Immature natural killer cell (primary cell): ENCODE measurements at places on chromosomes 4 and X. TPM values are rescaled to one million over a fixed set of nuclear protein-coding genes. Genes with fewer than 3 reads are reported as not detected.
A peak's percentile ranks its signal among the peaks of the same experiment; 100 is the strongest.

RAB33A gene
- polyA plus RNA-seq = 20.9 TPM

SMIM43 gene
- not detected for polyA plus RNA-seq

NPY2R gene
- polyA plus RNA-seq = not detected

APLN gene
- not detected for polyA plus RNA-seq

SRPX gene
- polyA plus RNA-seq = not detected

TSPAN7 gene
- 0.61 TPM for polyA plus RNA-seq

DNA sequence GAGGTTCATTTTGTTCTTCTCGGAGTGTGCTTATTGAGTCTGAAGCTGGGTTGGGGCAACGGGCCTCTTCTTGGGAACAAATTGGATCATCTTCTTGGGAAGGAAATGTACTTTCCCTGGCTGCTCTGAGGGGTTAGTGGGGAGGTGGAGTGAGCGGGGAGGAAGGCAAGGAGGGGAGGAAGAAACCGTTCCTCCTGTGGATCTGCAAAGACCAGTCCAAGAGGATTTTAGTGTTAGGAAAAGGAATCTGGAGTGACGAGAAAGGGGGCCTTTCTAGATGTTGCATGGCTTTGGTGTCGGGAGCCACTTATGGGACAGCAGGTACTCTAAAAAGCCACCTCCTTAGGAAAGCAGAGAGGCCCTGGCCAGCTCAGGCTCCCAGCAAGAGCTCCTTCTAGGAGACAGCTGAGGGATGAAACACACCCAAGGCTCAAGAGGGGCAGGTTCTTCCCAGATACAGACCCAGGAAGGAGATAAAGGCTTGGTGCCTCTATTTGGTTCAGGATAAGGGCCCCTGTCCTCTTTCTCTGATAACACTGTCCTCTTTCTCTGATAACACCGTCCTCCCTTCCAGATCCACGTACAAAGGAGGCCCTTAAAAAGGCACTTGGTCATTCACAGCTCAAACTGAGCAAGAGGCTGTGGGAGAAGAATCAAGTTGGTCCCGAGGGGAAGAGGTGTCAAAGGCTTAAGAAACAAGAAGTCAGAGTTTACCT is 451 bp downstream of the SOD3 start:
- no peaks in the 10 kb centered on the region for H3K36me3 ChIP-seq
- peaks cover 12% of the 10 kb centered on the region for H3K27me3 ChIP-seq
- peaks cover 2% of the 10 kb centered on the region for H3K4me1 ChIP-seq
- H3K4me3 ChIP-seq = no peak overlapping the region
- DNase-seq = no peak
- no peak overlapping the region for H3K27ac ChIP-seq

DNA sequence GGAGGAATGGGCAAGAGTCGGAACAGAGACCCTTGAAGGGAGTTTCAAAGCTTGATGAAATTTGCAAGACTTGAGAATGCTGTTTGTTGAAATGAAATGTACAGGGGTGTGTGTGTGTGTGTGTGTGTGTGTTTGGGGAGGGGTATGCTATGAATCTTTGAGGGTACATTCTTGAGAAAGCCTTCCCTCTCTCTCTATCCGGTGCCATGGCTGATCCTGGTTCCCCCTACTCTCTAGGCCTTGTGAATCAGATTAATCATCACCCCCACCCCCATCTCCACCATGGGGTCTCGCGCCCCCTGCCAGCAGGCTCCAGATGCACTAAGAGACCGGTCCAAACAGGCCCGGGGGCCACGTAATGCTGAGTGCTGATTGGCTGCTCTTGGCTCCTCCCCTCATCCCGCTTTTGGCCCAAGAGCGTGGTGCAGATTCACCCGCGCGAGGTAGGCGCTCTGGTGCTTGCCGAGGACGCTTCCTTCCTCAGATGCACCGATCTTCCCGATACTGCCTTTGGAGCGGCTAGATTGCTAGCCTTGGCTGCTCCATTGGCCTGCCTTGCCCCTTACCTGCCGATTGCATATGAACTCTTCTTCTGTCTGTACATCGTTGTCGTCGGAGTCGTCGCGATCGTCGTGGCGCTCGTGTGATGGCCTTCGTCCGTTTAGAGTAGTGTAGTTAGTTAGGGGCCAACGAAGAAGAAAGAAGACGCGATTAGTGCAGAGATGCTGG is at the start of gene HTR2C:
HTR2C (plus strand) TSS at position 441 of the 729 bp plus-strand sequence. CDS start 142,851 bp downstream, outside the sequence.
- peaks cover 4% of the 10 kb centered on the region for H3K27me3 ChIP-seq
- no peak within 1 kb of the TSS for H3K27ac ChIP-seq
- no peaks in the 10 kb centered on the region for H3K36me3 ChIP-seq
- H3K4me3 ChIP-seq = no peak within 1 kb of the TSS
- no peak for DNase-seq
- H3K4me1 ChIP-seq = no peaks in the 10 kb centered on the region

- H3K27me3 ChIP-seq = peaks cover 2% of the 10 kb centered on the region
- DNase-seq = no peak
- no peaks in the 10 kb centered on the region for H3K4me1 ChIP-seq
- H3K4me3 ChIP-seq = no peak overlapping the region
- H3K27ac ChIP-seq = no peak overlapping the region
- H3K36me3 ChIP-seq = no peaks in the 10 kb centered on the region
Measured at GRCh38 chrX:30488092-30488491, 89.5 kb downstream of the TASL start.

DNA sequence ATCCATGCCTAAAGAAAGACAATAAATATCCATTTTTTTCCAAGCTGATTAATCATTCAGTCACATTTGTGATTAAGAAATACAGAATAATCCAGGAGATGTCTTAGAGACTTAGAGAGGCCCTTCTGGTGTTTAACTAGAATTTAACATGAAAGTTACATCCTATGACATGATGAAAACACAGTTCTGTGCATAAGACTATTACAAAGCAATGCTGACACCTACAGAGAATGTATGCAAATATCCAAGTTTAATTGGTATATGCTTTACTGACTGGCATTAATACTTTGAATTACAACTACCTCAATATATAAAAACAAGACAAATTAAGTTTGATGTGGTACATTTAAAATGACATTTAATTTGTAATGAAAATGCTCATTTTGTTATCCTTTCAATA is 17.8 kb upstream of the TLL1 start:
- no peaks in the 10 kb centered on the region for H3K4me1 ChIP-seq
- peaks cover 6% of the 10 kb centered on the region for H3K27me3 ChIP-seq
- no peak overlapping the region for H3K27ac ChIP-seq
- DNase-seq = no peak
- H3K36me3 ChIP-seq = no peaks in the 10 kb centered on the region

DNA sequence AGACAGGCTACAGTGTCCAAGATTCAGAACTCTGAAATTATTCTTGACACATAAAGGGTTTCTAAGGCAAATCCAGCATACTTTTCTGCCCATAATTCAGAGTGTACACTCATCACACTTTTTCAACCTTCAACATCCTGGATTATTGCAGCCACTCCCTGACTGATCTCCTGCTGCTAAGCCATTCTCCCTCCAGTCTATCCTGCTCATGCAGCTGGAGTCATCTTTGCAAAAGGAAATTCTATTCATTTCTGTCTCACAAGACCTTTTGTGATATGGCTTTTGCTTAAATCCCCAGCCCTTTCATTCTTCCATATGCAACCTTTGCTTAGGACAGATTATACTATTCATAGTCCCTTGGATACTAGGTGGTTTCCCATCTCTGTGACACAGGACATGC is 236.1 kb upstream of the LDB2 start:
- no peaks in the 10 kb centered on the region for H3K36me3 ChIP-seq
- H3K27me3 ChIP-seq = no peaks in the 10 kb centered on the region
- no peak overlapping the region for H3K27ac ChIP-seq

- H3K27me3 ChIP-seq = no peaks in the 10 kb centered on the region
- no peak overlapping the region for H3K4me3 ChIP-seq
- DNase-seq = no peak
- no peaks in the 10 kb centered on the region for H3K36me3 ChIP-seq
Measured at GRCh38 chr4:108831291-108831690, 68.4 kb upstream of the ETNPPL start.

DNA sequence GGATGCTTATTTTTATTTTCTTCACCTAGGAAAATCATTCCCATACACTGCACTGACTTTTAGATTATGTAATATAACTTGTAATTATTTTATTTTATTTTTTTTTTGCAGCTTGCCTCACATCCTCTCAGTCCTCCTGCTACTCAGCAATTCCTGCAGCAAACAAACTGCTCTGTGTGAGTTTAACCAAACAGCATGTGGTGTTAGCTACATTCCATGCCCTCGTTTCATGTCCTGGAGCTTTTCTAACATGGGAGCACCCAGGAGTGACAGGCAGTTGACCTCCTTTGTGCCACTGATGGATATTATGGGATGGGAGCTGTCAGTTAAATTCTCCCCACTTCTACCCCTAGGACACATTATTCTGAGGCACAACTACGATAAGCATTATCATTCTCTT is 24.8 kb downstream of the CXCL1 start:
- DNase-seq = no peak
- H3K4me1 ChIP-seq = no peaks in the 10 kb centered on the region
- no peak overlapping the region for H3K4me3 ChIP-seq

GRCh38 chr4:164997941-164998340 is 20.5 kb upstream of the TRIM61 start:
- H3K4me3 ChIP-seq = no peak overlapping the region
- H3K27ac ChIP-seq = no peak overlapping the region
- no peaks in the 10 kb centered on the region for H3K4me1 ChIP-seq

DNA sequence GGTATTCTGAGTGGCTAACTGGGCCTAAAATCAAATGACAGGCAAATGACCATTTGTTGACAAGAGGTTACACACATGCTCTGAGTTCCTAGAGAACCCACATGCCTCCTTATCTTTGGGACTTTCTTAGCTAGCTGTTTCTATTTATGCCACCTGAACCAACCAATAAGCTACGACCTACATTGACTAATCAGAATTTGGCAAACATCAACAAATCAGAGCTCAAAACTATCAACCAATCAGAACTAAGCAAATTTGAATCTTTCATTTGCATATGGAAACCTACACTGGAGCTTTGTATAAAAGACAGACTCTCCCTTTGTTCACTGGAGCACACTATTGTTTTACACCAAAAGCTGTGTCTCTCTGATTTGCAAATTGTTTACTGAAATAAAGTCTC is 192.0 kb downstream of the CXXC4 start:
- DNase-seq = no peak
- H3K27ac ChIP-seq = no peak overlapping the region
- H3K4me3 ChIP-seq = no peak overlapping the region
- no peaks in the 10 kb centered on the region for H3K27me3 ChIP-seq

- H3K27me3 ChIP-seq = peaks cover 3% of the 10 kb centered on the region
- H3K36me3 ChIP-seq = no peaks in the 10 kb centered on the region
- H3K4me1 ChIP-seq = no peaks in the 10 kb centered on the region
- no peak for DNase-seq
- H3K27ac ChIP-seq = no peak overlapping the region
- no peak overlapping the region for H3K4me3 ChIP-seq
Measured at GRCh38 chrX:65017451-65017850, 41.2 kb upstream of the ZC4H2 start.

DNA sequence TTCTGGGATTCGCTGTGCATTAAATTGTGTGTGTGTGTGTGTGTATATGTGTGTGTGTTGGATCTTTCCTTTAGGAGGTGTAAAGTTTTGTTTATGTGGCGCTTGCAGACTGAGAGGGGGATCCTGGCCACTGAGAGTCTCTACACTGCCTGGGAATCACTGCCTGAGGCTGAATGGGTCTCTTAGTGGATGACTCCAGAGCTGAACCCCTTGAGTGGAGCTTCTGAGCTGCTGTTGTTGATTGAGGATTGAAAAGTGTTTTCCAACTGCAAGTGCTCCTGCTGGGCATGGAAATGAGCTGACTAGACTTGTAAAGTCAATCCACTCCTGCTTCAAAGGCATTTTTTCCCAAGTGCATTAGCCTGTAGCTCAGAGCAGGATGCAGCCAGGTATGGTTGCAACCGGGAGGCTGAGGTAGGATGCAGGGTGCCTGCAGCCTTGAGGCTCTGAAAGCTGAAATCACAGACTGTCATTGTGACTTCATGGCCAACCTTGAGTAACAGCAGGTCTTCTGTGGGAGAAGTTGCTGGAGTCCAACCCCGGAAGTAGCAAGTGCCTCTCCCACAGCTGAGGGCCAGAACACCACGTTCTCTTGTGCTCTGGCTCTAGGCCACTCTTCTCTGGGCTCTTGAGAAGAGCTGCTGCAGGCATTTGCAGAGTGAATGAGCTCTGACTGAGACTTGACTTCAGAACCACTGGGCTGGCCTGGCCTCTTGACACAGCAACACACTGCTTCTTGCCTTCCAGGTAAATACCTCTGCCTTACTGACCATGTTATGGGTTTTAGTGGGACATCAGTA is at the start of gene TBX22:
TBX22 (plus strand) TSS at position 613 of the 800 bp plus-strand sequence. CDS start 7,517 bp downstream, outside the sequence.
- H3K27me3 ChIP-seq = peaks cover 7% of the 10 kb centered on the region
- no peak within 1 kb of the TSS for H3K4me3 ChIP-seq
- H3K36me3 ChIP-seq = no peaks in the 10 kb centered on the region
- no peak for DNase-seq

GRCh38 chr4:142406917-142407501 is 439.1 kb downstream of the INPP4B start:
- peak overlapping the region; percentile 6 for H3K27ac ChIP-seq
- H3K4me1 ChIP-seq = peaks cover 26% of the 10 kb centered on the region
- DNase-seq = no peak
- no peaks in the 10 kb centered on the region for H3K36me3 ChIP-seq

GRCh38 chr4:164501074-164501473 is 252.9 kb upstream of the SMIM31 start:
- H3K4me3 ChIP-seq = no peak overlapping the region
- DNase-seq = no peak
- H3K4me1 ChIP-seq = no peaks in the 10 kb centered on the region
- no peaks in the 10 kb centered on the region for H3K36me3 ChIP-seq
- no peak overlapping the region for H3K27ac ChIP-seq

DNA sequence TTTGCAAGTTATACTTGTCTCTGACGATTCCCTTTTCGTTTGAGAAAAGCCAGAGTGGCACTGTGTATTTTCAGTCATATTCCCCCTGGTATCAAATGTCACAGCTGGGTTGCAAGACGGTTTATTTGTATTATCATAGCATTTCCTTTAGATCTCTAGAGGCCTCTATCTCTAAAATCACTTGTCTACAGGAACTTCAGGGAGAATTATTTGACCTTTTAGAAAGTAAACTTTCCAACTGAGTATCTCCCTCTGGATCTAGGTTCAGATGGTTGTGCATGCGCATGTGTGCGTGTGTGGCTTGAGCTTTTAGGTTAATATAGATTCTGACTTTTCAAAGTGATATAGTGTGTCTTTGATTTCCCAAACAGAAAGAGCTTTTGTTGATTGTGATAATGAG is 15.1 kb upstream of the TAB3 start:
- H3K4me3 ChIP-seq = no peak overlapping the region
- no peaks in the 10 kb centered on the region for H3K36me3 ChIP-seq
- H3K4me1 ChIP-seq = peaks cover 9% of the 10 kb centered on the region
- no peak overlapping the region for H3K27ac ChIP-seq

GRCh38 chrX:101171883-101172400 is 47.6 kb upstream of the DRP2 start:
- H3K27ac ChIP-seq = no peak overlapping the region
- no peaks in the 10 kb centered on the region for H3K27me3 ChIP-seq
- no peak for DNase-seq
- no peak overlapping the region for H3K4me3 ChIP-seq

DNA sequence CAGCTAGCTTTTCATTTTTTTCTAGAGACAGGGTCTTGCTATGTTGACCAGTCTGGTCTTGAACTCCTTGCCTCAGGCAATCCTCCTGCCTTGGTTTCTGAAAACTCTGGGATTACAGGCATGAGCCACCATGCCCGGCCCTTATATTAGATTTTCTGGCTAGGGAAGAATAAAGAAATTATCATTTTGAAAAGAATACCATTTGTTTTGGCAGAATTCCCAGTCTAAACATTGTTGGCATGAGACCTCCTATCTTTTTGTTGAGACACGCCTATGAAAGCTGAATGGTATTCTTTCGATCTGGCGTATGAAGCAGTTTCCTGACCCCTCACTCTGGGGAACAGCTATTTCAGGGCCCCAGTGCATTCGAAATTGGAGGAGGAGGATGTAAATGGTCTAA is 107.0 kb downstream of the REPS2 start:
- H3K36me3 ChIP-seq = no peaks in the 10 kb centered on the region
- no peak overlapping the region for H3K27ac ChIP-seq
- no peak for DNase-seq
- no peaks in the 10 kb centered on the region for H3K4me1 ChIP-seq
- no peaks in the 10 kb centered on the region for H3K27me3 ChIP-seq
